ENCODE measurements at places on chromosomes 11 and 22.

- no peak for DNase-seq
These were observed 121.2 kb downstream of the NELL1 start for GRCh38 chr11:20790622-20791021.

DNA sequence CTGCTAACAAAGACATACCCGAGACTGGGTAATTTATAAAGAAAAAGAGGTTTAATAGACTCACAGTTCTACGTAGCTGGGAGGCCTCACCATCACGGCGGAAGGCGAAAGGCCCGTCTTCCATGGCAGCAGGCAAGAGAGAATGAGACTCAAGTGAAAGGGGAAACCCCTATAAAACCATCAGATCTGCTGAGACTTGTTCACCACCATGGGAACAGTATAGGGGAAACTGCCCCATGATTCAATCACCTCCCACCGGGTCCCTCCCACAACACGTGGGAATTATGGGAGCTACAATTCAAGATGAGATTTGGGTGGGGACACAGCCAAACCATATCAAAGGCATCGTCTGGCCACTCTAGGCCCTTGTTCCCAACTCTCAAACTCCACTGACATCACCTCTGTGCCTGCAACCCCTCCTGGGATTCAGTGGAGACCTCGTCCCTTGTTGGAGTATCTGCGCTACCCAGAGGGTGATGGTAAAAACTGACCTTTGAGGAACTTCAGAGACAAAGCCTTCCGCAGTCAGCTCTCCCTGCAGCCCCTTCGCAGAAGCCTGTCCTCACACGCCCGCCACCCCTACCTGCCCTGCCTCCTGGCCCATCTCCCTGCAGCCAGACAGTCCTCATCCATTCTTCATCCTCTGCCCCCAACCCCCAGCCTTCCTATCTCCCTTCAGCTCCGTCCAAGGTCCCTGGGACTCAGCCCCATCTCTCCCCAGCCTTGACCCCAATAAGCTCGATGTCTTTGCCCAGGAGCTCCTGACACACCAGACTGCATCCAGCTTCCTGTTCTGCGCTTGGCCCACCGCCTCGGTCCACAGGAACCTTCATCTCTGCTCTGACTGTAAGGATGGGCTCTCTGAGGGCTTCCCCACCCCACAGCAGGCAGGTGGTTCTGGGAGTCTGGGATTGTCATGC lies 15.8 kb downstream of the CCND1 start:
- no peak for DNase-seq

- no peak for DNase-seq
These were observed at the start of gene PANX3 for GRCh38 chr11:124611064-124611463. TSS of gene PANX3 (plus strand) at chr11:124611428. CDS start at chr11:124611557, 129 bp downstream.

DNA sequence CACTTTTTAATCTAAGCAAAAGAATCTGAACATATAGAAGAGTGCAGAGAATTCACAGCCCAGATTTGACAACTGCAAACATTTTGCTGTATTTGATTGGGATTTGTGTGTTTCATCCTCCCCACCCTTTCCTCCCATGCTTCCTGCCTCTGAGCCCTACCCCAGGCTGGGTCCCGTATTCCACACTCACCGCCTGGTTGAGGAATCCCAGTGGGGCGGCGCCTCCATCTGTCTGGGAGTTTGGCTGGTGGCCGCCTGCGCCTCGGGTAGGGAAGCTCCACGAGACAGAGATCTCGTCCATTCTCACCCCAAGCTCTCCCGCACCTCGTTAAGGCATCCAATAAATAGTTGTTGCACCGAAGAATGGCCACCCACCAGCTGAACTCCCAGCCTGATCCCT lies 105.9 kb upstream of the SLC22A12 start:
- no peak for DNase-seq

DNA sequence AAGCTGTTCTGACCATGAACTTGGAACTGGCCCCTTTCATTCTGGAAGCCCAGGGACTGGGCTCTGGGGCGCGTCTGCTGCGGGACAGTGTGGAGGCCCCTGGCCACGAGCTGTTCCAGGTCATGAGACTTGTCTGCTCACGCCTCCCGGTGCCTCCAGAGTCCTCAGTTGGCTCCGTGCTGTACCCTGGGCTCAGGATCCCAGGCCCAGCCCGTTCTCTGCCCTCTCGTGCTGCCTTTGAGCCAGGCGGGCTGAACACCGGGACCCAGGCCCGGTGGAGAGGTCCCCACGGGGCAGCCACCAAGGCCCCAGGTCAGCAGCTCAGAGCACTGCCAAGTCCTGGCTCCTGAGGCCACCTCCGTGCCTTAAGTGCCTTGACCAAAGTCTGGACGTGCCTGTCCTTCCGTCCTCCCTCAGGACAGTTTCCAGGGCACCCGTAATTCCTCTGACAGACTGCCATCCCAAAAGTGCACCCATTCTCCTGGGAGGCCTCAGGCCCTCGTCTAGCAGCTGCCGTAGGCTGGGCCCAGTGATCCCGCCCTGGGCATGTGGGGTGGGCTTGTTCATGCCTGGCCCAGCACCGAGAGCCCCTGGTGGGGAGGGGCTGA lies 36.3 kb upstream of the PPARA start:
- no peak for DNase-seq

GRCh38 chr11:45805305-45806071 lies 539 bp downstream of the SLC35C1 start:
- DNase-seq: peak; percentile 81

- DNase-seq: no peak
These were observed 165.7 kb upstream of the TTC12 start for GRCh38 chr11:113148652-113149051.

- no peak for DNase-seq
These were observed 4.7 kb downstream of the FXYD6 start for GRCh38 chr11:117871784-117872183.

- DNase-seq: no peak
These were observed 125.8 kb downstream of the RASSF10 start for GRCh38 chr11:13134886-13135285.

DNA sequence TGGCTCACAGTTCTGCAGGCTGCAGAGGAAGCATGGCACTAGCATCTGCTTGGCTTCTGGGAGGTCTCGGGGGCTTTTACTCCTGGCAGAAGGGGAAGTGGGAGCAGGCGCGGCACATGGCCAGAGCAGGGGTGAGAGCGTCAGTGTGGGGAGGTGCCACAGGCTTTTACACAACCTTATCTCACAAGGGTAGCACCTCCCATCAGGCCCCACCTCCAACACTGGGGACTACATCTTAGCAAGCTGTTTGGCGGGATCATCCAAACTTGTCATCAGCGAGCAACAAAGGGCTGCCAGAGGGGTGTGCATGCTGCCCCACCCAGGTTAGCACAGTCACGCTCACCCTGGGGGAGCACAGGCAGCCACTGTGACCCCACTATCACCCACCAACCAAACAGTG lies 18.9 kb upstream of the YPEL1 start:
- no peak for DNase-seq

DNA sequence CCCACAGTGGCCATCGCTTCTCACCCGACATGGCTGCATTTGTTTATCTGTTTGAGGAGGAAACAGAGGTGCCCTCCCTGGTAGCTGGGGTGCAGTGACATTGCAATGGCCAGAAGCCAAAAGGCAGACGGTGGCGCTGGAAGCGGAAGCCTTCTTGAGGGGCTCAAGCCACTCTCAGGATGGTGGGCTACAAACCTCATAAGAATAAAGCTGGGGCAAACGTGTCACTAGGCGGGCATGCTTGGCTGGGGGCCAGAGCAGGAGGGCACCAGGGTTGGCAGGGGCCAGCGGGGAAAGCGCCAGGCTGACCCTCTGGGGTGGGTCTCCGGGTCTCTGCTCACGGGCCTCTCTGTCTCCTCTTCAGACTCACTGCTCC lies 12.6 kb downstream of the TNNT3 start:
- DNase-seq: no peak

DNA sequence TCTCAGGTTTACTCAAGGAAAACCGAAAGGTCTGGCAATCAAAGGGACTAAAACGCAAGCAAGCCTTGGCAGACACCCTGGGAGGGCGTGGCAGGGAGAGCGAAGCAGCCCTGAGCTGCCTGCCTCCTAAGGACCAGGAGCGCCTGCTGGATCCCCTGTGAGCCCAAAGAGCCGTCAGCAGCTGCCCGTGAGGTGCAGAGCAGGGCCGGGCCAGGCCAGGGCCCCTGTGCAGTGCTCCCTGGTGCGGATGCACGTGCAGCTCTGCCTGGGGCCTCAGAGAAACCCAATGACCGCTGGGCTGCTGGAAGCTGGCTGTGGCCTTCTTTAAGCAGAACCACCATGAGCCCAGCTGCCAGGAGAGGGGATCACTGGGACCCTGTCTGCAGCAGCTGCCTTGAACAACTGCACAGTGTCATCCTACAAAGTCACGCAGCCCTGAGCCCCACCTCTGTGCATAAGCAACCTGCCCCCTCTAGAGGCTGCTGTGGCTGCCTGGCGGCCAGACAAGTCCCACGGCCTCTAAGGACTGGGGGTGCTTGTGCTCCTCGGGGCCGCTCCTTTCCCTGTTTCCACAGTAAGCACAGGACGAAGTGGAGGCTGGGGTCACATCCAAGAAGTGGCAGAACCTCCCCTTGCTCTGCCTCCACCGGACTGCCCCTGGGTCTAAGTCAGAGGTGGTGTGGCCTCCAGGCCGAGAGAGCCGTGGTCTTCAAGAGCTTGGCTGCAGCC lies 29.1 kb upstream of the COMT start:
- DNase-seq: no peak

DNA sequence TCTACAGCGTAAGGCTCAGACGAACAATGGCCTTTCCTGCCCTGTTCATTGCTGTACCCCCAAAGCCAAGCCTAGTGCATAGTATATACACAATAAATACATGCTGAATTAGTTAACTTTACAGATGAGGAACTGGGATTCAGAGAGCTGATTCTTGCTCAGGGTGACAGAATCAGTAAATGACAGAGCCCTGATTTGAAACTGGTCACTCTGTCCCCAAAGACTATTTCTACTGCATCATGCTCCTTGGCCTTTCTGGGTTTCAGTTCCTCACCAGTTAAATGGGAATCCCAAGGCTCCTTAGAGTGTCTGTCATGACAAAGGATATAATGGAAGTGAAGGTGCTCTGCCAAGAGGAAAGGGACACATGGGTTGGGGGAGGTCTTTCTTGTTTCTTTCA lies 50.5 kb upstream of the TSKU start:
- no peak for DNase-seq

DNA sequence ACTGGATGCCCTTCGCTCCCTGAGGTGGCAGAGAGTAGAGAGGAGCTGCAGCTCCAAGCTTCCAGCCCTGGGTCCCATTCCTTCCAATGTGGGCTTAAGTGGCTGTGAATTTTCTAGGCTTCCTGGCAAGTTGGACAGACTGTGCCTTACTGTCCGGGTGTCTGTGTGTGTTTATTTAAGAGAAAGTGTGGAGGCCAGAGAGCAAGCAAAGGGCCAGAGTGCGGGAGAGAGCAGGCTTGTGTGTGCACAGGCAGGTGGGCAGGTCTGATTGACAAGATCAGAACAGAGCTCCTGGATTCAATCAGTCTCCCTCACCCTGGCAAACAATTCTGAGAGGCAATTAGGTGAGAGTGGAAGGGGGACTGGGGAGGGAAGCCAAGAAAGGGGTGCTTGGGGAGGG lies 347.0 kb downstream of the CADM1 start:
- no peak for DNase-seq

GRCh38 chr22:43167001-43167589 lies 15.7 kb downstream of the TSPO start:
- DNase-seq: no peak

GRCh38 chr11:116294630-116295029 lies 478.2 kb downstream of the BUD13 start:
- DNase-seq: no peak

GRCh38 chr11:135006800-135007199 lies 594.8 kb upstream of the B3GAT1 start:
- no peak for DNase-seq

Data from NCI-H146 (cell line).